ENCODE measurements at places on chromosomes 11 and 22. TPM values are rescaled to one million over a fixed set of nuclear protein-coding genes. Genes with fewer than 3 reads are reported as not detected.

DNA sequence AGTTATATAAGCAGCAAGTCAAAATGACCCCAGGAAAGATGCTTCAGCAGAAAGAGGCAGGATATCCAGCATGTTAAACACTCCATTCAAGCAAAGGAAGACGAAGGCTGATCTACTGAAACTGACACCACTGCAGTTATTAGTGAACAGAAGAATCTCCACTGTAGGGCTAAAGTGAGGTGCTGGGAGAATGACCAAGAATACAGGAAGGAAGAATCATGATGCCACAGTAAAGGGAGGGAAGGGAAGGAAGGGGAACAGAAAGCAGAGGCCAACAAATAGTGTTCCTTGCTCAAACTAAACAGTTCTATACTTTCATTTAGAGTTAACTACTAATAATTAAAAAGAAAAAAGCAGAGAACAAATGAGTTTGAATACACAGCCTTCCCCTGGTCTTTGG is 92.5 kb downstream of the SIK3 start:
- DNase-seq, result no peak

DNA sequence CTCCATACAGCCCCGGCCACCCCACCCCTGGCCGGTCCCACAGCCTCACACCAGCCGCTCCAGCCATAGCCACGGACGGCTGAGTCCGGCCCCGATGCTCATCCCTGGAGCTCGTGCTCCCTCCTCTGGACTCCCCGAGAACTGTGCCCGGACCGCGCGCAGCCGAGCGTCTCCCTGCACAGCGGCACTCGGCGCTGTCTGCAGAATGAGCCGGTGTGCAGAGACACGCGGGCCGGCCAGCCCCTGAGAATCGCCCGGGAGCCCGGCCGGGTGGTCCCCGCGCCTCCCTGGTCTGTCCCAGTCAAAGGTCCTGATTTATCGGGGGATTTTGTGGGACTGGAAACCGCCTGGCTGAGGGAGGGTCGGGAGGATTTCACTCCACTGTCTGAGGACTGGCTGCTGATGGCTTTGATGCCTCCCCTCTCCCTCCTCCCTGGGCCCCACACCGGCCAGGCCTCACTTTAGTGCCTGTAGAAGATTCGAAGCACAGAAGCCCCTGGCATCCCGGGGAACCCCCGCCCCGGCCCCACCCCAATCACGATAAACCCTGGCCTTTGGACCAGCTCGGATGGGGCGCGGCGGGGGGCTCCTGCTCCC is 102.7 kb downstream of the BRD1 start:
- DNase-seq, result peak; percentile 55

DNA sequence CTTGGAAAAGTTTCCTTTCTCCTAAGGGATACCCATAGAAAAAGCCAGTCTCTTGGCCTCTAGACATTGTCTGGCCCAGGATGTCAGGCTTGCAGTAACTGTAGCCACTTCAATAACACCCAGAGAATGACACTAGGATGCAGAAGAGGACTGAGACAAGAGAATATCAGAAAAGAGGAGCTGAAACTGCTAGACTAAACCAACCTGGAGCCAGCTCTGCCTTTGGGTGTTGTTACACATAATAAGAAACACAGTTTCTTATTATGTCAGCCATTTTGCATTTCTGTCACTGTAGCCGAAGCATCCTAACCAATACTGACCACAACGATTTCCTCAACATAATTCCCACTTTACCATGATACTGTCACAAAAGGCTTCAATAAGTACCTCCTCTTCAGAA is 72.2 kb upstream of the RCN1 start:
- no peak for DNase-seq

GRCh38 chr11:77302752-77303151 is 1.3 kb upstream of the GDPD4 start:
- no peak for DNase-seq

DNA sequence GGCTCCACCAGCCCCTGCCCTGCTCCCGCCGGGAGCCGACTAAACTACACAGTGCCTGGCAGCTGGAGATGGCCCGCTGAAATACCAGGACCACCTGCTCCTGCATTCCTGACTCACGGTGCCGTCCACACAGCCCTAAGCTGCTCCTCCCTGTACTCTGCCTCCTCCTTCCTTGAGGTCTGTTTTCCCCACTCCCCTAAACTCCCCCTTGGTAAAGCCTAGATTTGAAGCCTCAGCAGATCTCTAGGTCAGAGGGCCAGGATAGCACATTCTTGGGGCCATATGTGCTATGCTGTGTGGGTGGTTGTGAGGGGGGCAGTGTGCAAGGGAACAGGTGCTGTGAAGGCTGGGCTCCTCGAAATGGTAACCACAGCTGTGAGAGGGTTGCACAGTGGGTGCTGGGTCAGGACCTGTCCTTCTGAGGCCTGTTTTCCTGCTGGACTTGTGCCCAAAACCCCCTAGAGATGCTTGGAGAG is 9.7 kb downstream of the LRFN4 start:
- no peak for DNase-seq

GRCh38 chr22:22692707-22693530 is 48.5 kb downstream of the GGTLC2 start:
- DNase-seq, result peak; percentile 58

DNA sequence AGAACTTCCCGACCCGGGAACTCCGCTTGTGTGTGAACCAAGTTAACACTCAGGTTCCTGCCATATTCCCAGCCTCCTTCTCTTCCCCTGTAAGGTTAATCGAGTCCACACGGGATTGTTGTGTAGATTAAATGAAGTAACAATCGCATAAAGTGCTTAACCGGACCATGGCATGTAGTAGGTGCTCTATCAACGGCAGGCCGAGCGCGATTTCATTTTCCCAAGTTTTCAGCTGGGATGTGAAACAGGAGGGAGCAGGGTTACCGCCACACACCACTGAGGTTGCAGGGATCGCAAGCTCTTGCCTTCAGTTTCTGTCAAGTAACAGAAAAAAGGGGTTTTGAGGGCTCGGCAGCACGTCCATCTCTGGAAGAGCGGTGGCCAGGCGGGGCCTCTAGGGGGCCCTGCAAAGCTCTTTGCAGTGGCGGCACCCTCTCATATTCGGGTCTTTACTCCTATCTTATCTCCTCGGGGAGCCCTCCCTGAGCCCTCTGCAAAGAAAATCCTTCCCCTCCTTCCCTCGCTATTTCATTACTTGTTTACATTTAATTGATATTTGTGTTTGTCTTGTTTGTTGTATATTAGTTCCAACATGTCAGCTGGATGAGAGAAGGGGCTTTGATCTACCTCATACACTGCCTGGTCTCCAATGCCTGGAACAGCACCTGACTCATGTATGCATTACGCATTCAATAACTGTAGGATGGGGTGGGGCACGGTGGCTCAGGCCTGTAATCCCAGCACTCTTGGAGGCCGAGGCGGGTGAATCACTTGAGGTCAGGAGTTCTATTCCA is 816 bp upstream of the PLEKHA7 start:
- peak; percentile 8 for DNase-seq

DNA sequence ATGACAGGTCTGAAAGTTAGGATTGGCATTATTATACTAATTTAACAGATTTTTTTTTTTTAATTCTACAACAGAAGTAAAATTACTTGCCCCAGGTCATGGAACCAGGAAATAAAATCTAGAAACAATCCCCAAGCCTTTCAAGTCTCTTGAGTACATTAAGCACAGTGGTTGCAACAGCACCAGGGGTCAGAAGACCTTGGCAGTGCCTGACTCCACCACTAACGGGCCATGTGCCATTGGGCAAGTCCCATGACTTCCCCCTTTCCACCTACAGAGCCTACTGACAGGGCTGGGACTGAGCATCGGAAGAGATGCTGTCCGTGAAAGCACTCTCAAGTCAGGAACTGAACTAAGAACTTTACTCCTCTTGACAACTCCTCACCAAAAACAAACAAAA is 98.6 kb upstream of the AKIP1 start:
- peak; percentile 30 for DNase-seq

DNA sequence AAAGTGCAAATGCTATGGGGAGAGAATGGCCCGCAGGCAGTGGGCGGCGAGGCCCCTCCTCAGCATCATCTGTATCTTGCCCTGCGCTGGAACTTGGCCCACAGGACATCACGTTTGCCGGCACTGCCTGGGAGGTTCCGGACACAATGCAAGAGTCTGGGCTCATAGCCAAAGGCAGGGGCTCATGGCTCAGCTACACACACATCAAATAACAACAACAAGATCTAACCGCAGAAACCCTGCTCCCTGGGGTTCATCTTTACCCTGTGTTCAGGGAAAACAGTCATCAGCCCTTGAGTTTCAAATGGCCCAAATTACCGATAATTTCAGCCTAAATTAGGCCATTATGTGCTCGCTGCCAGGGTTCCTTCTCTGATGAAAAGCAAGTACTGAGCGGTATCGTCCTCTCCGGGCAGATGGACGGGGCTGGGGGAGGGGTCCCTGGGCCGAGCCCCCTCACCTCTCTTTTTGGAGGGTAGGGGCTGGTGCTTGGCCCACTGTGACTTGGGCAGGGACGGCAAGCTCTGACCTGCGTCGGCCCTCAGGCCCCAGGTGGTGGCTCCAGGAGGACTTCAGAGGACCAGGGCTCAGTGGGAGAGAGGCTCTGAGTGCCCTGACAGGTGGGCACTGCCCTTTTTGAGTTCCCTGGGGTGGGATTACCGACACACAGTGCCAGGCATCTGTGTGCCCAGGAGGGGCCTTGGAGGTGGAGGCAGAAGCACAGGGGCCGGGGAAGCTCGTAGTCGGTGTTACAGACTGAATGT is 25.0 kb upstream of the GAL start:
- peak; percentile 83 for DNase-seq

DNA sequence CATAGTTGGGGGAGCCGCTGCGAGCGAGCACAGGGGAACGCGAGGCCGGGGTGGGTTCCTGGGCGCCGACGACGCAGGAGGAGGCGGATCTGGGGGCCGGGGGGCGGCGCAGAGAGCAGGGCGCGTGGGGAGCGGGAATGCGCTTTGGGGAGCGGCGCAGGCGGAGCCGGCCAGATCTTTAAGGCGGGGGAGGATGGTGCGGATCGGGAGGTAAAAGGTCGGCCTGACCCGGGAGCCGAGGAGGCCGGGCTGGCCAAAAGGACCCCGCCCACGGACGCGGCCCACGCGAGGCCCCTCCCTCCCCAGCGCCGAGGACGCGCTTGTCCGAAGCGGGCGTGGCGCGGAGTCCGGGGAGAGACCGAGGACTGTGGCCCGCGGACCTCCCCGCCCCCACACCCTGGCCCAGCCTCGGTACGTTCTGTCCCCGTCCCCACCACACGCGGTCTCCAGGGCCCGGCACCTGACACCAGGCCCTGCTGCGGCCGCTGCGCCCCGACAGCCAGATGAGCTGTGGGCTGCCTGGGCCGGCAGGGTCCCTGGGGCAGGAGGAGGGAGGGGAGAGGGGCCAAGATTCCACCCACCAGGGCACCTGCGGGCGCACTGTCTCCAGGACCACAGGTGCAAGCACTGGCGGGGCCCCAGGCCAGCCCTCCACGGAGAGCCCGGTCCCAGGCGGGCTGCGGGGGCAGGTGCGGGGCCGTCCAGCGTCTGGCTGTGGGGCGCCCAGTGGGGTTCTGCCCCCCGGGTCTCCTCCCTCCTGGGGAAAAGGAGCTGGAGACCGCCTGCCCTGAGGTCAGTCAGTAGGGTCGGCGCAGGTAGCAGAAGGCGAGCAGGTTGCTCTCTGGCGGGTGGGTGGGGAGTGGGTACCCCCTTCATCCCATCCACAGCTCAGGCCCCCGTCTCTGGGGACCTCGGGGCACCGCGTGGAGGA is 10.9 kb downstream of the PIM3 start:
- peak; percentile 75 for DNase-seq

GRCh38 chr11:126570489-126570888 is 215.0 kb downstream of the ST3GAL4 start:
- DNase-seq, result no peak

DNA sequence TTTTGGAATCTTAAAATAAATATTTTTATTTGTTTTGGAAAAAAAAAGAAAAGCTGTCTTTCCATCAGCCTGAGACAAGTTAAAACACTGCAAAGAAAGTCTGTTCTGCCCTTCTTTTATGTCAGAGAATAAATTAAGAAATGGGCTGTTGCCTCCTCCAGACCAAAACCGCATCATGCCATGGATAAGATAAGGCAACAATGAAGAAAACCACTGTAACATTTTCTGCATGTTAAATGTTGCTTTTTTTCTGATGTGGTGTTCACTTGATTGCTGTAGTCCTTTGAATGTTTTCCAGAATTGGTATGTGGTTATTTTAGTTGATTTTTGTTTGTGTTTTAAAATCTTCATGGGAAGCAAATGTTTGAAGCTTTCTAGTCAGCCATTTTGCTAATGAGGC is 319.2 kb upstream of the CNTN5 start:
- DNase-seq, result no peak

GRCh38 chr11:120471994-120472393 is 39.6 kb upstream of the GRIK4 start:
- DNase-seq, result no peak

- DNase-seq, result no peak
Observed at GRCh38 chr11:104844451-104844850, 53.8 kb downstream of the CASP12 start.

DNA sequence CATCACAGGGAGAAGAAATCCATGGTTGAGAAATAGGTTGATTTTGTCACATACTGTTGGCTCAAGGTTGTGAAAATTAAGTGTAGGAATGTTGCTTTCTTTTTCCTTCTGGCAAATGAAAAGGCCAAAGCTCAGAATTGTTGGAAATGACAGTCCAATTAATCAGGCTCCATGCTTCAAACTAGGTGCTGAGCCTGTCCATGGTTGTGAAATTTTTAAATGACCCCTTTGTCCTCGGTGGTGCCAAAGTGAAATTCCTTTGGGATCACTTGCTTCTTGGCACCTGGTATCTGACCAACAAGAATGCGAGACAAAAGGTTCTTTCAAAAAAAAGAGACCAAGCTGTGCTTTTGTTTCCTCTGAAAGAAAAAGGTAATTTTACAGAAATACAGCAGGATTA is 451.9 kb downstream of the ETS1 start:
- peak; percentile 15 for DNase-seq

GRCh38 chr11:3995949-3996554 is 98.5 kb upstream of the RRM1 start:
- no peak for DNase-seq

- DNase-seq, result peak; percentile 73
Observed at GRCh38 chr11:96869207-96869606, 479.4 kb downstream of the JRKL start.

The CEP126 gene
- 0.40 TPM for total RNA-seq

The PRR33 gene
- not detected for total RNA-seq

The SMTN gene
- total RNA-seq, result 26.0 TPM

The NUP98 gene
- 99.7 TPM for total RNA-seq

The HPX gene
- total RNA-seq, result not detected

The LRP4 gene
- total RNA-seq, result not detected

The PATE3 gene
- not detected for total RNA-seq

The IFITM5 gene
- total RNA-seq, result not detected

The CLTCL1 gene
- 1.5 TPM for total RNA-seq

The CDHR5 gene
- not detected for total RNA-seq

The C11orf97 gene
- not detected for total RNA-seq

The TMEM132A gene
- total RNA-seq, result 16.3 TPM

All from MG63 (cell line).